ENCODE measurements at places on chromosomes 2 and 18.

DNA sequence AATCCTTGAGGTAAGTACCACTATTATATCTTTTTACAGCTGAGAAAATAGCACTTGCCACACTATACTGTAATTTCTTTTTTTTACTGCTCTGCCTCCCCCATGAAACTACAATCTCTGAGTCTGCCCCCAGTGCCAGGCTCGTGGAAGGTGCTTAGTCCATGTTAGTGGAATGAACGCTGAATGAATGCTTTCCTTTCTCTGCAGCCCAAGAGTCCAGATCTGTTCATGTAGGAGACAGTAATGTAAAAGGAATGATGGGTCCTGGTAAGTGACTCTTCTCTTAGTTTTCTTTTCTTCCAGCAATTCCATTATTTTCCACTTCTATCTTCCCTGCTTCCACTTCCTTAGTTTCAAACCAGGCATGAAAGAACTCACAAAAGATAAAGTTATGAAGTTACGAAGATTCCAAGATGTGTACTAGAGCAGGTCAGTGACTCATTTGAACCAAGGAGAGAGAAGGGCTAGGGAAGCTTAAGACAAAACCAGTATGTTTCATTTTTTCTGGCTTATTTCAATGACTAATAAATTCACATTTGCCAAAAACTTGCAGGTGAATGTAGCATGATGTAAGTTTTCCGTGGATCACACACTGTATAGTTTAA, 46.0 kb downstream of the ARHGEF33 start:
- no peak for DNase-seq

GRCh38 chr2:16851126-16851525, 185.5 kb upstream of the CYRIA start:
- no peak for DNase-seq

- DNase-seq: no peak
Observed at GRCh38 chr2:159695795-159696448, 16.4 kb upstream of the MARCHF7 start.

DNA sequence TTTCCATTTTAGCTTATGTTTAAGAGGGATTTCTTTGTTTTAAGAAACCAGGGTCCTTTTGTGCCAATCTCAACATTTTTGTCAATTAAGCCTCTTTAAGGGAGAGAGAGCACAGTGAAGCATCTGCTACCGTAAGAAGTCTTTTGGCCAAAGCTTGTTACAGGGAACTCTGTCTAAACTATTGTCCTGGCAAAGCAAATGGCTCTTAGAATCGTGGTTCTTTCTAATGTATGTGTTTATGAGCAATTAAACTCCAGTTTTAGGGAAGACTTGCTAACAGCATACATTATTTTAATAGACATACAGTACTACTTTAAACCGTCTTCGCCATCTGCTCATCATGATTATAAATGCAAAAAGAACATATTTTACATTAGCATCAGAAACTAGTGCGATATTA, 202.1 kb downstream of the CDCA7 start:
- DNase-seq: no peak

GRCh38 chr2:17719562-17720371, 33.8 kb downstream of the SMC6 start:
- DNase-seq: peak; percentile 22

GRCh38 chr2:209741953-209742352, 29.7 kb upstream of the UNC80 start:
- DNase-seq: no peak

GRCh38 chr2:127859712-127860085, 1.7 kb upstream of the POLR2D start:
- peak; percentile 89 for DNase-seq

DNA sequence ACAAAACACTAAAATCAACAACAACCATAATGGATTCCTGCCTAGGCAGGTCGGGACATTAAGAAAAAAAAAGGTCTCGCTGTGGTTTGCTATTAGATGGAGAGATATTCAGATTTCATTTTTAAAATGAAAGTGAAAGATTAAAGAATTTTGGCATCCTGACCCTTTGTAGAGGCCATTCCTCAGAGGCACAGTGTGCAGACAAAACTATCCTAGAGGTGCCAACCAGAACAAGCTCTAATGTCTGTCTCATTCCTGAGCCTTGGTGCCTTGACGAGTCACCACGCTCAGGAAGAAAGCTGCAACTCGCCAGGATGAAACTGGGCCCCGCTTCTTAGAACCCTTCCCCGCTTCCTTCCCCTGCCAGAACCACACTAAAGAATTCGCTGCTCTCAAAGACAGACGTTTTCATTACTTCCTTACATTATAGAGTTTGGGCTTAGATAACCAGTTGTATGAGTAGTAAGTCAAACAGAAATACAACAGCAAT, 156.0 kb downstream of the TGIF1 start:
- no peak for DNase-seq

GRCh38 chr2:709138-709765, 32.0 kb upstream of the TMEM18 start:
- DNase-seq: no peak

- no peak for DNase-seq
Observed at GRCh38 chr2:242041816-242042215, 172.3 kb downstream of the RTP5 start.

- no peak for DNase-seq
Observed at GRCh38 chr2:238701341-238702206, 146.3 kb upstream of the TWIST2 start.
